Glutamatergic neuron (in vitro differentiated cells): ENCODE measurements at places on chromosomes 2 and 18. TPM values are rescaled to one million over a fixed set of nuclear protein-coding genes. Genes with fewer than 3 reads are reported as not detected.

GRCh38 chr2:207408086-207408794 lies 121.5 kb upstream of the CREB1 start:
- no peak for DNase-seq

- no peak for DNase-seq
Measured at GRCh38 chr2:144593803-144594202, 73.9 kb upstream of the ZEB2 start.

DNA sequence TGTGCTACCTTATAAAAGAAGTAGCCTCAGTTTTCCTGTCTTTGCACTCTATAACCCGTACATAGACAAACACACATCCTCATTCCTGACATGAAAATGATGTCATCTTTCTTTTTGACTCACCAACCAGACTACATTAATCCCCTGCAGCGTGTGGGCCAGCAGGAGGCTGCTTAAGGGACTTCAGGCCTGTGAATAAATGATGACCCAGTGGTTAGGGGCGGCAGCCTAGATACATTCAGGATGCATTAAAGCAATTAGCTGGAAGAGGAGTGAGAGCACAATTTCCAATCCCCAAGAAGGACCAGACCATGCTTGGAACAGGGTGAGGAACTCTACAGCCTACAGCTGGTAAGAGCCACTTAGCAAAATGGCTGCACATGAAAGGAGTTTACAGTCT lies 57.3 kb upstream of the KLF7 start:
- DNase-seq, result peak; percentile 56

The FBXO48 gene
- 0.81 TPM for total RNA-seq

- DNase-seq, result no peak
Measured at GRCh38 chr2:202099515-202099914, 26.5 kb downstream of the KIAA2012 start.

DNA sequence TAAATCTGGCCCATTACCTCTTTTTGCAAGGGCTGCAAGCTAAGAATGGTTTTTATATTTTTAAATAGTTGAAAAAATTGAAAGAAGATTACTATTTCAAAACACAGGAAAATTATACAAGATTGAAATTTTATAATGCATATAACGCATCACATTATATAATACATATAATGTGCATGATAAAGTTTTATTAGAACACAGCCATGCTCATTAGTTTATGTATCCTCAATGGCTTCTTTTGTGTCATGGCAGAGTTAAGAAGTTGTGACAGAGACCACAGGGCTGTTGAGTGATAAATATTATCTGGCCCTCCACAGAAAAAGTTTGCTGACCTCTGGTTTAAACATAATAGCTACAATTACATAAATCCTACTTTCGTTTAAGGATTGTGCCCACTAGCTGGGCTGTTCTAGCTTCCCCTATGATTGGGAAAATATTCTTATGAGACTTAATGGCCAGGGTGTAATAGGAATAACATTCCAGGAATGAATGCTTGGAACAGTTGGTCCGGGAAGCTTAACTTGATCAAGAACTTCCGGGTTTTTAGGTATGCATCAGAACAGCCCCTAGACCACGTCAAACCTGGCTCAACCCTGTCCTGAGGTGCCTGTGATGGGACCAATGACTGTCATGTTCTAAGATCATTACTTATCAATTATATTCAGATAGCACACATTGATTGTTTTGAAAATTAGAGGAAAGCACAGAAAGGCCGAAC lies 98.7 kb upstream of the LPIN2 start:
- no peak for DNase-seq
